ENCODE measurements at places on chromosomes 6 and 20. TPM values are rescaled to one million over a fixed set of nuclear protein-coding genes. Genes with fewer than 3 reads are reported as not detected.

The TCF15 gene
- total RNA-seq = 5.9 TPM

The WDR46 gene
- 50.1 TPM for total RNA-seq

The C6orf15 gene
- total RNA-seq = not detected

The GCLC gene
- total RNA-seq = 7.3 TPM

The RSPO3 gene
- 8.8 TPM for total RNA-seq

Data from muscle of leg (tissue), 16 donors.